K562 (cell line): ENCODE measurements at places on chromosomes 5 and 9.

DNA sequence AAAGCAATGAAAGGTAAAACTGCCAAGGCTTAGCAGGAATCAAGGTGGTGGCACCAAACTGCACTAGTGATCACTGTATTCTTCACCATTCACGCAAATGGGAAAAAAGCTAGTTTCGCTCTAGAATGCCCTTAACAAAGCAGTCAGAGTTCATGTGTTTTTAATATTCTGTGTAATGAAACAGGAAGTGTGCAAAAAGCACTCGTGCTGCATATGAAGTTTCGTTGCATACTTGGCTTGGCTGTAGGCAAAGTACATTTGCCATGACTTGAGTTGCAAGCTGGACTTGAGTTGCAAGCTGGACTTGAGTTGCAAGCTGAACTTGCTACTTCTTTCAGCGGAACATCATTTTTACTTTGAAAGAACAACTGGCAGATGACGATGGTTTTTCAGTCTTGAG lies 55.4 kb downstream of the FOXI1 start:
- no peak for DNase-seq

GRCh38 chr9:101209670-101210069 lies 175.1 kb downstream of the BAAT start:
- DNase-seq: no peak

GRCh38 chr5:51302343-51302742 lies 80.9 kb upstream of the ISL1 start:
- no peak for DNase-seq

GRCh38 chr5:104052558-104053352 lies 490.2 kb upstream of the NUDT12 start:
- DNase-seq: no peak

- DNase-seq: no peak
Observed at GRCh38 chr9:108831496-108832178, 24.1 kb downstream of the ACTL7B start.

DNA sequence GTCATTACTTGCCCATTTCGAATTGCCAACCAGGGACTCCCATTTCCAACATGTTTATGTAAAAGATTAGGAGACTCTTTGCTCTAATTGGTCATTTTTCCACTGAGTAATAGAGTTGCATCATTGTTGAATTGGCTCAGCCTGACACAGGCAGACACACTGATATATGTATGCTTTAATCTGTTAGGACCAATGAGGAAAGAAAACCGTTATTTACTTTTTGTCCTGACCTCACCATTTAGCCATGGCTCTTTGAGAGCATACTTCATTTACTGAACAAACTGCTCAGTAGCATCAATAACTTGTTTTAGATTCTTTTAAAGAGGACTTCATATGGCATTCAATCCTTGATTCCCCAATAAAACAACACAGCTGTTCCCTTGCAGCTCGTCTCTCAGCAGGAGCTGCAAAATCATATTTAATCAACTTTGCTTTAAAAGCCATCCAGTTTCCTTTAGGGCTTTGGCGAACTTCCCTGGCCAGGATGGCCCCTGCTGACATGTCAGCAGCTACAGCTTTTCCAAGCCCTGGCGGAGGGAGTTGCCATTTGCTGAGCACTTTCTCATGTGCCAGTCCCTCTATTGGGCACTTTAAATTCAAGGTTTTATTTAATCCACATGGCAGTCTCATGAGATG lies 251.5 kb upstream of the TNC start:
- no peak for DNase-seq

- no peak for DNase-seq
Observed at GRCh38 chr5:135694012-135694411, 115.2 kb upstream of the CXCL14 start.
